ENCODE measurements at places on chromosomes 7 and 10.

DNA sequence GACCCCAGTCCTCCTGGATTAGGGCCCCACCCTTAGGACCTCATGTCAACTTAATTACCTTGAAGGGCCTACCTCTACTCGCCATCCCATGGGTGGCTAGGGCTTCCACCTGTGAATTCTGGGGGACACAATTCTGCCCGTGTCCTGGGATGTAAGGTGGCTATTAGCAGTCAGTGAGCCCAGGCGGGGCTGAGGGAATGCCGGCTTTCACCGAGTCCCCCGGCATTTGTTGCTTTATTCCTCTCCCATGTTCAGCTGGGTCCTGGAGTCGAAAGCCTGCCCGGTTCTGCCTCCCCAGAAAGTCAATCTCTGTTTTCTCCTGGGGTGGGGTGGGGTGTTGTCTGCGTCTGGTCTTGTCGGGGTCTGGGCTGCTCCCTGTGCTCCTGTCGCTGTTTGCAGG, 125.6 kb downstream of the GLRX3 start:
- no peak for DNase-seq

DNA sequence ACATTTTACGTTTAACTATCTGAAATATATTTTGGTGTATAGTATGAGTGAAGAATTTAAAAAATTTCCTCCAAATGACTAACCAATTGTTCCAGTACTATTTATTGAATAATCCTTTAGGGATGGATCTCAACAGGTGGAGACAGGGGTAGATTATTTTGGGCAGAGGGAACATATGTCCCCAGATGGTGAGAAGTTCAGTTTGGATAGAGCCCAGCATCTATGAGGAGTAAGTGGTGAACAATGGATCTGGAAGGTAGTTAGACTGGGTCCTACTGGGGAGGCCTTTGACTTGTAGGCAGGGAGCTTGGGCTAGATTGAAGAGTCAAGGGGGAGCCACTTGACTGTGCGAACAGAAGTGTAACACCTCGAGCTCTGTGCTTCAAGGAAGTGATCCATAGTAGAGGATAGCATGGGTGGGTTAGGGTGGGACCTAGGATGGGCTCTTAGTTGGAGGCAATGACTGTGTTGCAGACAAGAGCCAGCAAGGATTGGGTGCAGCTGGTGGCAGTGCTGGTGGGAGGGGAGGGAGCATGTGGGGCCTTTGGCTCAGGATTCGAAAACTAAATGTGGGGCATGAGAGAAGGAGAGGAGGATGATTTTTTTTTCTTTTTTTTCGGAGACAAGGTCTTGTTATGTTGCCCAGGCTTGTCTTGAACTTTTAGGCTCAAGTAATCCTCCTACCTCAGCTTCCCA, 3.9 kb upstream of the PURB start:
- DNase-seq, result no peak

GRCh38 chr7:40761762-40762560, 627.2 kb downstream of the SUGCT start:
- no peak for DNase-seq

- DNase-seq, result no peak
These were observed 5.2 kb downstream of the PSMG3 start for GRCh38 chr7:1564603-1565022.

GRCh38 chr10:46096446-46096845, 50.4 kb upstream of the MSMB start:
- no peak for DNase-seq

- no peak for DNase-seq
These were observed 650.3 kb downstream of the PHTF2 start for GRCh38 chr7:78448911-78449310.

- DNase-seq, result no peak
These were observed 299.0 kb downstream of the MALRD1 start for GRCh38 chr10:19347621-19348020.

GRCh38 chr7:12583176-12583575, 12.7 kb downstream of the SCIN start:
- no peak for DNase-seq

- peak; percentile 37 for DNase-seq
These were observed 17.9 kb upstream of the AGK start for GRCh38 chr7:141533149-141533949.

- no peak for DNase-seq
These were observed 114.6 kb downstream of the ABLIM1 start for GRCh38 chr10:114543456-114543855.

GRCh38 chr7:75789361-75789924, 17.4 kb upstream of the CCL26 start:
- DNase-seq, result no peak
